ENCODE measurements at places on chromosomes 1 and 21.

GRCh38 chr1:26148887-26149286 is 10.0 kb upstream of the FAM110D start:
- DNase-seq, result no peak

DNA sequence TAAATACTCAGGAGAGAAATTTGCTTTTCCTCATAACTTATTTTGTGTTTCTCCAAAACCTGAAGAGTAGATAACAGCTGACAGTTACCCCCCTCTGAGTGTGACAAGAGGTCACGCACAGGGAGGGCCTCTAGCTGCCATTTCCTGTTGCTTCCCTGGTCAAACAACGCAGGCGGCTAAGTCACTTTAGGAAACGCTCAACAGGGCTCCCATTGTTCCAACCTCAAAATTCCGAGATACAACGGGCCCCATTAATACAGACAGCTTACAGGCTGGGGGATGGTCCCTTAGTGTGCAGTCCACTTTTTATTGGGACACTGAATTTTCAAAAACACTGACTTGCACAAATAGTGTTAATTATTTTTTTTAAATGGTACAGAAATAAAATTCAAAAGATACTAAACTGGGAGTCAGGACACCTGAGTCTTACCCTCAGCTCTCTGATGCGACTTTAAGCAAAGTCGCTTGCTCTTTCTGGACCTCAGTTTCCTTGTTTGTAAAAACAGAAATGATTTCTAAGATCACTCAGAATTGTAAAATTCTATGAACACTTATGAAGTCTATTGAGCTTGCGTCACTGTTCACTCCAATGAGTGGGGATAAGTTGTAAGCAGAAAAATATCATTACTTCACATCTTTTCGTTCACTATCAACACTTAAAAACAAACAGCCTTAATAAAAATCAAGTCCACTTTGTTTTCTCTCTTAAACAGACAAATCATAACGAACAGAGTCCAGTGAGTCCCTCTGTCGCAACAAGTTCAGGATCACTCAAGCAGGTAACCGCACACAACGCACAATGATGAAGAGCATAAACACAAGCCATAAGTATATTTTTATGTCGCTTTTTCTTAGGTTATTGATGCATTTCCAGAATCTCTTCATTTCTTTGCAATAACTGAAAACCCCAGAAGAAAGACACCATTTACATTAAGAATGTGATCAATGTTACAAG is 13.5 kb downstream of the LZIC start:
- no peak for DNase-seq

DNA sequence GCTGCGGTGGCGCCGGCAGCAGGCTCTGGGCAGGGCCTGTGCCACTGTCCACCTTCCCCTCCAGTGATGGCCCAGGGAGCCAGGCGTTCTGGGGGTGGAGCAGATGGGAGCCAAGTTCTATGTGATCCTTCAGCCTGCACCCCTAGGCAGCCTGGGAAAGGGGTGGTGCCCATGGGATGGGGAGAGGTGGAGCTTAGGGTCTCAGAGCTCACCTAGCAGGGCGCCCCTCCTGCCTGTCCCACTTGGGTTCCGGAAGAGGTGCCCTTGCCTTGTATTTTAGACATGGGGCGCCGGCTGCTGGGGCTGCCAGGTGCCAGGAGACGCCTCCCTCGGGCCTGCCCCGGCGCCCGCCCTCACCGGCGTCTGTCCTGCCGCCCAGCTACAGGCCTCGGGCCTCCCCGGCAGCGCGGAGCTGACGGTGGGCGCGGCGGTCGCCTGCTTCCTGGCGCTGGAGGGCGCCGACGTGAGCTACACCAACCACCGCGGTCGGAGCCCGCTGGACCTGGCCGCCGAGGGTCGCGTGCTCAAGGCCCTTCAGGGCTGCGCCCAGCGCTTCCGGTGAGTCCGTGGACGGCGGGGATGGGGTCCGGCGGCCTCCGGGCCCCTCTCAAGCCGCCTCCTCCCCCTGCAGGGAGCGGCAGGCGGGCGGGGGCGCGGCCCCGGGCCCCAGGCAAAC is 3.1 kb upstream of the MMP23B start:
- DNase-seq, result peak; percentile 61

- no peak for DNase-seq
Measured at GRCh38 chr1:233657466-233657865, 43.6 kb downstream of the KCNK1 start.

GRCh38 chr1:204073837-204074273 is 940 bp downstream of the SOX13 start:
- no peak for DNase-seq

DNA sequence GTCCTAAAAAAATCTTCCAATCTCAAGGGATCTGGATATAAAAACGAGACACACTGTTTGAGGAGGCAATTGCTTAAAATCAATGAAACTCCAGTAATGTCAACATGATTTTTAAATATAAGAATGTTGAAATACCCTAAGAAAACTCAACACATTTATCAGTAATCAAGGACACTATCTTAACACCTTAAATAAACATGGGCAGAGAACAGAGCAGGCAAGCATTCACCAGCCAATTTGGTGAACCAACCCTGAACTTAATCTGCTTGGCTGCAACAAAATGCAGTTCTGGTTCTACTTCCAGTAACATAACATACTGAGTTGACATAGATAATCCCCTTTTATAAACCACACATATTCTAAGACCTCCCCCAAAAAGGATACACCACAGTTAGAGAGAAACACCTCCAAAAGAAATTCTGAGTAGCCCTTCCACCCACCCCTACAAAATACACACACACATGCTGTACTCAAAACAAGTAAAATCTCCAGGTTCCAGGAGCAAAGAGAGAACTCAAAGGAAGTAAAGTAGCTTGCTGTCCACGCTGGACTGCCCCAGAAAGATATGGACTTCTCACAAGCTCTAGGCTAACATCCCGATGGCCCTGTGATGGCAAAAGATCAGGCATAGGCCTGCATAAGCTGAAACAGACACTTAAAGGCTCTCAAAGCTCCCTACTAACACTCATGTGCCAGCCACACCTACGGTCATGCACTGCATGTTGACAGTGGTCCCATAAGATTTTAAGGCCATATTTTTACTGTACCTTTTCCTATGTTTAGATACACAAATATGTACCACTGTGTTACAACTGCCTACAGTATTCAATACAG is 30.5 kb downstream of the TP53BP2 start:
- DNase-seq, result no peak

- DNase-seq, result no peak
Measured at GRCh38 chr1:71083271-71083670, 2.4 kb upstream of the ZRANB2 start.

GRCh38 chr21:43790010-43790524 is 690 bp downstream of the RRP1 start:
- DNase-seq, result no peak

Data from immature natural killer cell (primary cell).